ENCODE measurements at places on chromosomes 7 and 10. TPM values are rescaled to one million over a fixed set of nuclear protein-coding genes. Genes with fewer than 3 reads are reported as not detected.

Gene TUBB8
- not detected for total RNA-seq

Gene CABCOCO1
- total RNA-seq: not detected

Gene RELN
- total RNA-seq: not detected

Gene AGAP4
- total RNA-seq: 23.0 TPM

Gene NODAL
- not detected for total RNA-seq

Gene IKZF1
- total RNA-seq: 537 TPM

Gene TMEM106B
- total RNA-seq: 31.5 TPM

Gene HOXA10
- total RNA-seq: not detected

Gene PHF14
- total RNA-seq: 32.5 TPM

Gene RTKN2
- total RNA-seq: 7.8 TPM

Gene NRCAM
- total RNA-seq: not detected

Gene ACTL6B
- not detected for total RNA-seq

Gene CTAGE4
- total RNA-seq: 1.0 TPM

Gene EVX1
- not detected for total RNA-seq

Gene MYO3A
- total RNA-seq: not detected

Gene GHITM
- total RNA-seq: 119 TPM

Gene PNLIP
- not detected for total RNA-seq

Gene TMEM139
- 1.0 TPM for total RNA-seq

Gene C10orf88
- 16.0 TPM for total RNA-seq

Gene SEC23IP
- 82.8 TPM for total RNA-seq

Gene SPDYE16
- 0.05 TPM for total RNA-seq

Gene SLC39A12
- total RNA-seq: not detected

Gene CPA4
- total RNA-seq: not detected

Gene NEURL1
- 2.3 TPM for total RNA-seq

Gene NXPH1
- not detected for total RNA-seq

Gene NPSR1
- total RNA-seq: not detected

Gene HECW1
- not detected for total RNA-seq

Gene LRRN3
- total RNA-seq: 127 TPM

Gene MNX1
- total RNA-seq: 0.17 TPM

Gene CUL2
- total RNA-seq: 45.7 TPM

Gene THNSL1
- total RNA-seq: 1.3 TPM

Gene CUEDC2
- total RNA-seq: 61.7 TPM

Gene OPALIN
- total RNA-seq: not detected

Gene GIMAP5
- total RNA-seq: 242 TPM
